GM23248 (cell line): ENCODE measurements at places on chromosomes 4 and X.
A peak's percentile ranks its signal among the peaks of the same experiment; 100 is the strongest.

- H3K27ac ChIP-seq = peak overlapping the region; percentile 52
- H3K36me3 ChIP-seq = no peaks in the 10 kb centered on the region
- peak; percentile 80 for DNase-seq
- no peaks in the 10 kb centered on the region for H3K27me3 ChIP-seq
- H3K4me3 ChIP-seq = peak overlapping the region; percentile 87
Observed at GRCh38 chr4:3291969-3292570, 751 bp upstream of the RGS12 start.

- no peak overlapping the region for H3K27ac ChIP-seq
- no peaks in the 10 kb centered on the region for H3K4me1 ChIP-seq
- no peak overlapping the region for H3K4me3 ChIP-seq
- DNase-seq = no peak
Observed at GRCh38 chrX:153865685-153866084, 20.3 kb downstream of the L1CAM start.

DNA sequence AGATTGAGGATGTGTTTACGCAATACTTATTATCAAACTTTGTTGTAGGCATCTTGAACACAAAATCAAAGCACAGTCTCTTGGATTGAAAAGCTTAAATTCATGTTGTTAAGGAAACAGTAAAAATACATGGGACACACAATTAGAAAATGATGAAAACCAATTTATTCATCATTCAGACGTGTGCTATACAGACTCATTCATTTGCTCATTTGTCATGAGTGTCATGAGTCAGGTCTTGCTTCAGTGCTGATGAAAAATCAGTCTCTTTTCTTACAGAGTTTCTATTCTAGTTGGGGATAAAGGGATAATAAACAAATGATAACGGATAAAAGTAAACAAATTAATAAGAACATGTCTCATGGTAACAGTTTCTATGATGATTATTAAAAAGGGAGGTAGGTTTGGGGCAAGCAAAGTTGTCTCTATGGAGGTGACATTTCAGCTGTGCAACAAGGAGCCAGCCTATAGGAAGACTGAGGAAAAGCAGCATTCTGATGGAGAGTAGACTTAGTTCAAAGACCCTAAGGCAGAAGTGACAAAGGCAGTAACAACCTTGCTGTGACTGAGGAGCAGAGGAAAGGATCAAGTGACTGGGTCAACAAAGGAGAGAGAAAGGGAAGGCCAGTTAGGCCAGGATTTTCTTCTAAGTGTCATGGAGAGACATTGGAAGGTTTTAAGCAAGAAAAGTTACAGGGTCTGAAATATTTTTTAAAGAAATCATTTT, 224.0 kb upstream of the HHIP start:
- H3K36me3 ChIP-seq = no peaks in the 10 kb centered on the region
- DNase-seq = no peak
- no peaks in the 10 kb centered on the region for H3K4me1 ChIP-seq
- no peak overlapping the region for H3K4me3 ChIP-seq
- H3K27me3 ChIP-seq = no peaks in the 10 kb centered on the region
- H3K27ac ChIP-seq = no peak overlapping the region

DNA sequence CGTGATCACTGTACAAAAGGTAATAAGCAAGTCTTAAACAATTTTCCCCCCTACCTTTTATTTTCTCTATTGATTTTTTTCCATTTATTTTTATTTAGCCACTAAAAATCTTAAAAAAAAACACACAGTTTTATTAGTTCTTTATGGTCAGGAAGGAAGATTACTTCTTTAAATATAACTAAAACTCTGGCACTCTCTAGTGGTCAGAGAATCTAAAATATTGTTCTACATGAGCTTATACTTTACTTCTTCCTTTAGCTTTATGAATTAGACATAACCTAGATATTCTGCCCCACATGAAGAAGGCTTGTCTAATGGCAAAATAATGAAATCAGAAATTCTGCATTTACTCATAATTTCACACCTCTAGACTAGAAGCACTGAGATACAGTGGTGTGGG, 135.2 kb downstream of the PDE5A start:
- H3K27me3 ChIP-seq = no peaks in the 10 kb centered on the region
- no peak overlapping the region for H3K27ac ChIP-seq
- H3K4me3 ChIP-seq = no peak overlapping the region

- peak overlapping the region; percentile 62 for H3K4me3 ChIP-seq
- no peaks in the 10 kb centered on the region; the same call in 1 of the 2 replicates for H3K4me1 ChIP-seq
- peak; percentile 35 for DNase-seq
- no peak overlapping the region for H3K27ac ChIP-seq
Observed at GRCh38 chrX:40155589-40156469, 58.1 kb upstream of the BCOR start.

DNA sequence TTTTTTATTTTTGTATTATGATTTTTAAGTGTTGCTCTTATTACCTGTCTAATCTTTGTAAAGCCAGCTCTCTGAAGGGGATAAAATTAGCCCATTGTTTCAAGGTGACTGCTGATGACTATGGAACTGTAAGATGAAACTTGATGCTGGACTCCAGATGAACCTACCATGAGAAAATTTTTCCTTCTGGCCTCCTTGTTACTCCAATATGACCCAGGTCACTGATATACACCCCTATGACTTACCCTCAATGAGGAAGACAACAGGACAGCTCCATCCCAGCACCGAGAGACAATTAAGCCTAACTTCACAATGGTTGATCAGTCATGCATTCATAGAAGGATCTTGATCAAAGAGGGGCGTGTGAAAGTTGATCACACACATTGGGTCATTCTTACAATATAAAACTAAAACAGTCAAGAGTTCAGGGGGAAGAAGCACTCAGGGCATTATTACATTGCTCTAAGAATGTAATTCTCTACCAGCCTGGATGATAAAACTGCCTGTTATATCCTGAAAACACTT, 230.8 kb upstream of the AGTR2 start:
- H3K36me3 ChIP-seq = no peaks in the 10 kb centered on the region
- H3K27ac ChIP-seq = no peak overlapping the region
- H3K4me3 ChIP-seq = no peak overlapping the region
- H3K4me1 ChIP-seq = no peaks in the 10 kb centered on the region

DNA sequence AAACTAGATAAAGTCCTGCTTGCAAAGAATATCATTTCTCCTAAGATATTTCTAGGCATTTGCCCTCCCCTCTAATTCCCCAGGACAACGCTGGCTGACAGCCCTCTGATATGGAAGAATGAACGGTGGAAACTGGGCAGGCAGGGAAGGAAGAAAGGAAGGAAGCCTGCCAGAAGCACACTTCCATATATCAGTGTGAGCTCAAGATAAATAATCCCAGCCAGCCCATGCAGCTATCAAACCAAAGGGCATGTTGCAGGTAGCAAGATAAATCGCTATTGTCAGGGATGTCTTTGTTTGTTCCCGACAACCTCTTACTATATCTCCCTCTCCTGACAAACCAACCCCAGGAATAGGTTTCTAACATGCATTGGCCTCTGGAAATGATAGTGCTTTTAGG, 412.8 kb downstream of the HNRNPD start:
- H3K36me3 ChIP-seq = no peaks in the 10 kb centered on the region
- H3K4me1 ChIP-seq = no peaks in the 10 kb centered on the region
- no peak overlapping the region for H3K4me3 ChIP-seq
- no peak for DNase-seq
- no peaks in the 10 kb centered on the region for H3K27me3 ChIP-seq
- H3K27ac ChIP-seq = no peak overlapping the region

DNA sequence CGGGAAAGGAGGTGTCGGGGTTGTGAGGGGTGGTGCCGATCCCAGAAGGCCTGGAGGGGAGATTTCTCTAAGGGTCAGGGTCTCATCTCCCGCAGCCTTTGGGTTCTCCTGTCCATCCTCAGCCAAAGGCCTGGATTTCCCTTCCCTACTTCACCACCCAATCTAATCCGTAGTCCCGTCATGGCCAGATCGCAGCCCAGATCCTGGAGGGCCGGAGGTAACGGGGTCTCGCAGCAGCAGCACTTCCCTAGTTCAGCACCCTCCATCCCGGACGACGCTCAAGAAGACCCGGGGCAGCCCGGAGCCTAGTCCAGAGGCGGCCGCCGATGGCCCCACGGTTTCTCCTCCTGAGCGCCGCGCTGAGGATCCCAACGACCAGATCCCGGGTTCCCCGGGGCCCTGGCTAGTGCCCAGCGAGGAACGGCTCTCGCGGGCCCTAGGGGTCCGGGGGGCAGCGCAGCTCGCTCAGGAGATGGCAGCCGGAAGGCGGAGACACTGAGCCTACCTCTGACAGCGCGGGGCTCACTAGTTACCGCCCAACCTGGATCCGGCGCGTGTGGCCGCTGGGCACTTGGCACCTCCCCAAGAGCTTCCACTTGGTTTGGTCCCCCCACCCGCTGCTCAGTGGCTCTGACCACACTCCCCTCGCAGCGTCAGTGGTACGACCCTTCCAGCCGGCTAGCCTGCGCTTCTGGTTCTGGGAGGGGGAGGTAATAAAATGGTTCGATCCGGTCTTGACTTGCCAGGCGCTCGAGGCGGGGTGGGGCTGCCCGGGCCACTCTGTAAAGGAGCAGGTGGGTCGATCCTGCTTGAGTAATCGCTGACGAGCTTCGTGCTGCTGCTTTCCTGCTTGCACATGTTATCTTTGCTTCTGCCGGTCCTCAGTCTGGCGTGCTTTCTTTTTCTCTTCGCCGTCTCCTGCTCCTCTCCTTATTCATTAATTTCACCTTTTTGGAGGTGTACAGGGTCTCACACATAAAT, 3.6 kb downstream of the MAGIX start:
- peak overlapping the region; percentile 69 for H3K27ac ChIP-seq
- H3K4me3 ChIP-seq = no peak overlapping the region
- no peaks in the 10 kb centered on the region for H3K36me3 ChIP-seq
- H3K27me3 ChIP-seq = no peaks in the 10 kb centered on the region

- H3K4me3 ChIP-seq = no peak overlapping the region
- H3K27me3 ChIP-seq = no peaks in the 10 kb centered on the region
- H3K4me1 ChIP-seq = no peaks in the 10 kb centered on the region
- DNase-seq = no peak
Observed at GRCh38 chrX:64187762-64188150, 17.8 kb downstream of the AMER1 start.

DNA sequence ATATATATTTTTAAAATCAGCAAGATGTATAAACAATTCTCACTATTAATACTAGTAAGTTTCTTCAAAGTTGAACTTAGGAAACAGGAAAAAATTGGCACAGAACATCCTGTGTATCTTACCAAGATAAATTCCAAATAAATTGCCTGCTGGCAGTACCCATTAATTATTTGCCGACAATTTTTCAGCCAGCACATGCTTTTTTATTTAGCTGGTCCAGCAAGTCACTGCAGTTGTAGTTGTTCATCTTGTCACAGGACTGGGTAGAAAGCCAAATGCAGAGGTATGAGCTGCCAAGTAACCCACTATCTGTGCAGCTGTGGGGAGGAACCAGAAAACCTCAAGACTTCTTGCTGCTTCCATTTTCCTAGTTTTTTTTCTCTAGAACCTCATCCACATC, 113.4 kb downstream of the PACRGL start:
- H3K4me1 ChIP-seq = no peaks in the 10 kb centered on the region
- H3K27ac ChIP-seq = no peak overlapping the region
- H3K27me3 ChIP-seq = no peaks in the 10 kb centered on the region
- no peaks in the 10 kb centered on the region for H3K36me3 ChIP-seq

GRCh38 chr4:45131020-45131419, 404.7 kb upstream of the GNPDA2 start:
- no peak overlapping the region for H3K4me3 ChIP-seq
- no peak for DNase-seq
- H3K4me1 ChIP-seq = no peaks in the 10 kb centered on the region

DNA sequence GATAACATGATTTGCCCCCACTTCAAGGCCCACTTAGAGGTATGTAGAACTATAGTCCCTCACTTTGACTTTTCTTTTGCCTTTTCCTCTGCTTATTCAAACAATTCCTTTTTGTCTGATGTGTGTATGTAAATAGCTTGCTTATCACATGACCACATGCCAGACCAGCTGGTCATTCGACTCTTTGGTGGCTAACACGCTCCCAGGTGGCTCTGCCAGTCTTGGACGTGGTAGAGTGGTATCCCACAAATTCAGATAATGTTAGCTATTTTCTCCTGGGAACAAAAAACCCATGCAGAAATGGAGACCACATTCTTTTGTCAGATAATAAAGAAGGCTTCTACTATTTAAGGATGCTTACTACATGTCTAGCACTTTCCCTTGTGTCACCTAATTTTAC, 47.9 kb downstream of the ARHGAP24 start:
- H3K36me3 ChIP-seq = no peaks in the 10 kb centered on the region
- no peak overlapping the region for H3K4me3 ChIP-seq
- H3K27ac ChIP-seq = no peak overlapping the region
- H3K4me1 ChIP-seq = no peaks in the 10 kb centered on the region
- no peak for DNase-seq

GRCh38 chr4:140867356-140867755, 111.2 kb upstream of the TBC1D9 start:
- DNase-seq = no peak
- H3K36me3 ChIP-seq = no peaks in the 10 kb centered on the region
- no peak overlapping the region for H3K27ac ChIP-seq
- no peak overlapping the region for H3K4me3 ChIP-seq
- no peaks in the 10 kb centered on the region for H3K4me1 ChIP-seq
- no peaks in the 10 kb centered on the region for H3K27me3 ChIP-seq

- no peaks in the 10 kb centered on the region for H3K36me3 ChIP-seq
- no peaks in the 10 kb centered on the region for H3K4me1 ChIP-seq
- H3K4me3 ChIP-seq = no peak overlapping the region
Observed at GRCh38 chr4:180949424-180950213, 1293.6 kb upstream of the TENM3 start.

DNA sequence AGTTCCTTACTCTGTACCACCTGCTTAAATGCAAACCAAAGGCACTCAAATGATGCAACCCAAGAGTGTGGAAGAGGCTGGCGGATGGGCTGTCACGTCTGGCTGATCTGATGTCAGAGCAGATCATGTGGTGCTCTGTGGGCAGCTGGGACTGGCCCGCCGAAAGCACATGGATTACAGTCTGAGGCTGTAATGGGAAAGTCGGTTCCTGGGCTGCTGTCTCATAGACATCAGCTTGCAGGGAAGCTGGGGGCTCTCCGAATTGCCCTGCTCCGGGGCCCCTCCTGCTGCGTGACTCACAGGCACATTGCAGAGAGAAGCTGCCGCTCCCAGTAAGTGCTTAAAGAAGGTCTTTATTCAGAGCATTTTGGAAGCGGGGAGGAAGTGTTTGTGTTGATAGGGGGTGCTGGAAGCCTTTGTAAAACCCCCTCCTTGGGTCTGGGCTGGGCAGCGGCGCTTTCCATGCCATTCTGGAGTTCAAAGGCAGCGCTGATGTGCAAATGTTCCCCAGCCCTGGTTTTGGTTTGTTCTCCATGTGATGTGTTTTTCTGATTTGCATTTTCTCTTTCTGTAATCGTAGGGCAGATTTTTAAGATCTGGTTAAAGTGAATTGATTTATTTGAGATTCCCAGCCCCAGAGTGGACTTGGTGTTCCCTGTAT, 181.1 kb downstream of the LARP7 start:
- H3K36me3 ChIP-seq = no peaks in the 10 kb centered on the region
- H3K4me3 ChIP-seq = peak overlapping the region; percentile 79
- H3K27ac ChIP-seq = peak overlapping the region; percentile 75

GRCh38 chrX:471281-471680, 84.6 kb upstream of the PPP2R3B start:
- H3K4me1 ChIP-seq = no peaks in the 10 kb centered on the region
- H3K4me3 ChIP-seq = no peak overlapping the region; the same call in 1 of the 2 replicates
- H3K27me3 ChIP-seq = no peaks in the 10 kb centered on the region
- DNase-seq = no peak
- H3K36me3 ChIP-seq = no peaks in the 10 kb centered on the region

- no peaks in the 10 kb centered on the region for H3K4me1 ChIP-seq
- no peak for DNase-seq
- H3K27ac ChIP-seq = no peak overlapping the region
- no peak overlapping the region for H3K4me3 ChIP-seq
Observed at GRCh38 chr4:159689526-159689925, 586.6 kb downstream of the RAPGEF2 start.

- no peak for DNase-seq
- H3K4me1 ChIP-seq = no peaks in the 10 kb centered on the region
- no peak overlapping the region for H3K27ac ChIP-seq
- no peaks in the 10 kb centered on the region for H3K36me3 ChIP-seq
- H3K4me3 ChIP-seq = no peak overlapping the region
Observed at GRCh38 chrX:41629539-41629938, 59.2 kb upstream of the GPR34 start.
